Gastrocnemius medialis (tissue), 4 donors: ENCODE measurements at places on chromosomes 12 and 14. TPM values are rescaled to one million over a fixed set of nuclear protein-coding genes. Genes with fewer than 3 reads are reported as not detected.

GRCh38 chr12:97601934-97602720, 139.5 kb downstream of the RMST start:
- no peaks in the 10 kb centered on the region for H3K4me1 ChIP-seq
- H3K27me3 ChIP-seq = no peaks in the 10 kb centered on the region
- no peak overlapping the region for H3K4me3 ChIP-seq
- no peak overlapping the region for H3K27ac ChIP-seq

DNA sequence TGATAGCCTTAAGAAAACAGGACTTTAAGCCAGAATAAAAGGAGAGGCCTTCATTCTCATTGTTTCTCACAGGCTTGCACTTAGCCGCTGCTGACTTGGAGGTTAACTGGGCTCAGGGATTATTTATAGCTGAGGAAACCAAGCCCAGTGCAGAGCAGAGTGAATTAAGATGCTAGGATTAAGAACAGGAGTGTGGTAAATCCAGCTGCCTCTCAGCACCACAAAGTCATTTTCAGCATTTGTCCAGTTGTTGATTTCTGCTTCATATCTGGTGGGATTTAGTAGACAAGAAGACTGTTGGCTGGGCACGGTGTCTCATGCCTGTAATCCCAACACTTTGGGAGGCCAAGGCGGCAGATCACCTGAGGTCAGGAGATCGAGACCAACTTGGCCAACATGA, 14.3 kb upstream of the KRT73 start:
- H3K27me3 ChIP-seq = no peaks in the 10 kb centered on the region
- H3K27ac ChIP-seq = no peak overlapping the region
- H3K4me1 ChIP-seq = no peaks in the 10 kb centered on the region
- DNase-seq = no peak

- DNase-seq = no peak
- H3K27me3 ChIP-seq = no peaks in the 10 kb centered on the region
- no peaks in the 10 kb centered on the region for H3K4me1 ChIP-seq
- no peak overlapping the region for H3K27ac ChIP-seq
- H3K4me3 ChIP-seq = no peak overlapping the region
- H3K36me3 ChIP-seq = no peaks in the 10 kb centered on the region
Observed at GRCh38 chr14:71193663-71194062, 286.4 kb downstream of the PCNX1 start.

GRCh38 chr14:103718572-103718971, 3.0 kb downstream of the ZFYVE21 start:
- H3K27ac ChIP-seq = peak overlapping the region; percentile 12
- no peaks in the 10 kb centered on the region for H3K27me3 ChIP-seq
- H3K36me3 ChIP-seq = no peaks in the 10 kb centered on the region
- peaks cover 63% of the 10 kb centered on the region for H3K4me1 ChIP-seq
- no peak overlapping the region for H3K4me3 ChIP-seq

DNA sequence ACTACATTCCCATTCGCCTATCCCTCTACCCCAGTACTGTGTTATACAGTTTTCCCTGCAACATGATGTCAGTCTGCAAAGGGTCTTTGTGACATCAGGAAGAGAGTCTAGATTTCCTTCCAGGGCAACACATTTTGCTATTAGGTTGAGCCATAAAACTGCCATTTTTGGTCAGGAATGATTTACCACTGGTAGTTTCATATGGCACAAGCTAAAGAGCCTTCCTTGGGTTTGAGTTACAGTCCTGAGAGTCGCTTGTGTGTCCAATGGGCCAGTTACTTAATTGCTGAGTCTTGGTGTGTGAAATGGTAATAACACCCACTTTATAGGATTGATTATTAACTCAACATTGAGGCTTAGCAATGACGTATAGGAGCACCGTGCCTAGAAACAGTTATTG, 22.6 kb upstream of the AMIGO2 start:
- H3K4me3 ChIP-seq = no peak overlapping the region
- no peak overlapping the region for H3K27ac ChIP-seq
- DNase-seq = no peak
- H3K27me3 ChIP-seq = no peaks in the 10 kb centered on the region

Gene CD69
- 0.41 TPM for total RNA-seq

Gene APOLD1
- total RNA-seq = 62.0 TPM

Gene DNAH10
- total RNA-seq = not detected

Gene GPRC5A
- total RNA-seq = 0.56 TPM

Gene CD163L1
- total RNA-seq = 2.4 TPM

Gene BBOF1
- total RNA-seq = 1.3 TPM
